Epithelial cell of proximal tubule (primary cell): ENCODE measurements at places on chromosomes 5 and 9. TPM values are rescaled to one million over a fixed set of nuclear protein-coding genes. Genes with fewer than 3 reads are reported as not detected.

DNA sequence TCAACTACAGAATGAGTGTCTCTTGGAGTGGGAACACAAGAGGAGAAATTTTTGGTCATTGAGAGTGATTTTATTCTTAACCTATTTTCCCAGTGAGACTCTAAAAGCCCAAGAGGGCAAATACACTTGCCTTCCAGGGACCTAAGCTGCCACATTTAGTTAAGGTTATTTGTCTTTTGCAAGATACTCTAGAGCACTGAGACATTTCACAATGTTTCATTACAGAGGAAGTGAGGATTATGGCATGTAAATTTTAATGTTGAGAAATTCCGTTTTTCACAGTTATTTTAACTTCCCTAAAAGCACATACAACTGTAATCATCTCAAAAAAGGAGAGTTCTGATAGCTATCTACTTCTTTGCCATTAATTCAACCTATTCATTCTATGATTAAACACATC, 38.7 kb upstream of the RAB3C start:
- DNase-seq: no peak

Gene C9
- total RNA-seq: not detected in 2 replicates

- DNase-seq: no peak
Measured at GRCh38 chr9:136665111-136665703, 2.5 kb downstream of the EGFL7 start.

Gene CNTLN
- total RNA-seq: 5.6 and 8.1 TPM in 2 replicates

Gene SCGB3A2
- not detected in 2 replicates for total RNA-seq

GRCh38 chr9:132062806-132063205, 16.9 kb downstream of the MED27 start:
- DNase-seq: no peak

Gene AIF1L
- total RNA-seq: 52.5 and 71.6 TPM in 2 replicates

GRCh38 chr5:103589357-103589756, 26.8 kb upstream of the NUDT12 start:
- no peak for DNase-seq

DNA sequence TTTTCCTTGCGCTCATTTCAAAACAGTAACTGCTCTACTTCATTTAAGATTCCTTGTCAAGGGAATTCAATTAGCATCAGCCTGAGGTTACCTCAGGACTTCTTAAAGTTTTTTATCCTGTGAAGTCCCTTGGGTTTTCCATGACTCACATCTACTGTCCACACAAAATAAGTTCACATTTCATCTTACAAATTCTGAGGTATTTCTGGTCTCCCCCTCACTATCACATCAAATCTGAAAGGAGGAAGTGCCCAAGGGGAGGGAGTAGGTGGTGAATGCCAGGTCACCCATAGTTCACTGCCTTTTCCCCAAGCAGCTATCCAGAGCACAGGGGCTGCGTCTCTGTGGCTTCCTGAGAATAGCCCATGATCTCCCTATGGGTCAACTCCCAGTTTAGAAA, 227.1 kb upstream of the NREP start:
- no peak for DNase-seq

- DNase-seq: no peak
Measured at GRCh38 chr5:115194676-115195075, 25.0 kb upstream of the TRIM36 start.

GRCh38 chr5:179312557-179313235, 32.6 kb downstream of the ADAMTS2 start:
- DNase-seq: no peak

- no peak for DNase-seq
Measured at GRCh38 chr9:33459115-33459514, 11.7 kb upstream of the AQP3 start.

- DNase-seq: no peak
Measured at GRCh38 chr9:12697719-12698118, 4.5 kb downstream of the TYRP1 start.

DNA sequence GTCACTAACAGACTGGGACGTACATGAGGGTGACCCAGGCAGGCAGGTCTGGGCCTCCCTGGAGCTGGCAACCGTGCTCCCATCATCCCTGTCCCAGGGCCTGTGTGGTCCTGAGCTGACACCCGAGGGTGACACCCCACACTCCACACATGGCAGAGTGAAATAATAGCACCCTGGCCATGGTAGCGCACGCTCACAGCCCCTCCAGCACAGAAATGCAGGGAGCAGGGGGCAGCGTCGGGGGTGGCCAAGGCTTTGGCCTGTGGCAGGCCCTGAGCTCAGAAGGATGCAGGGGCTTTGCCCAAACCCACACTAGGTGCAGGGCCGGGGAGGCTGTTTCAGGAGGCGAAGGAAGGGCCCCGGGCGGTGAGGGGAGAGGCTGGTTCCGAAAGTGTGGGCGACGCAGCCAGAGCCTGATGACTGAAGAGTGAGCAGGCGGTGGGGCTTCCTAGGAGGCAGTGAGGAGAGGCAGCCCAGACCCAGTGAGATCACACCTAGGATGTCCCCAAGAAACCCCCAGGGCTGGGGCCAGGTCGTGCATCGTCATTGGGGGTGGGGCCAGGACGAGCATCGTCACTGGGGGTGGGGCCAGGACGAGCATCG, 12.9 kb downstream of the OR2V2 start:
- DNase-seq: no peak

Gene RNF208
- 0.22 and 1.5 TPM in 2 replicates for total RNA-seq

Gene GZMA
- total RNA-seq: not detected in 2 replicates

- DNase-seq: no peak
Measured at GRCh38 chr5:150945947-150946346, 41.2 kb upstream of the ZNF300 start.

- DNase-seq: no peak
Measured at GRCh38 chr5:89377767-89378455, 494.9 kb upstream of the MEF2C start.

GRCh38 chr9:73133921-73134407, 17.7 kb upstream of the ANXA1 start:
- DNase-seq: no peak

GRCh38 chr9:134980991-134981390, 63.3 kb upstream of the FCN1 start:
- DNase-seq: no peak

DNA sequence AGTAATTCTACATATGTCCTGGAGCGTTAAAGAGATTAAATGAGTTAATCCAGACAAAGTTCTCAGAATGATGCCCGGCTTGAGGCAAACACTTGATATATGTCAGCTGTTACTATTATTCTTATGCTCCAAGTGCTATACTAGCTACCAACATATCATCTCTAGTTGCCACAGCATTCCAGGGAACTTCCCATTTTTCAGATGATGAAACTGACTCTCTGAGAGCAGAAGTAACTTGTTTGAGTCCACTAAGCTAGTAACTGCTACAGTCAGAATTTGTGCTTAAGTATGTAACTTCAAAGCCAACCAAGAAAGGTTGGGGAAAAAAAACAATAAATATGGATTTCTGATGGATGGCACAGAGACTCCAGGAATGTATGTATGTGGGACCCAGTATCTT, 98.1 kb downstream of the CDK5RAP2 start:
- no peak for DNase-seq

GRCh38 chr9:116238225-116238624, 84.6 kb downstream of the PAPPA start:
- peak; percentile 56 for DNase-seq

GRCh38 chr5:122101636-122102285, 23.7 kb upstream of the LOX start:
- no peak for DNase-seq

GRCh38 chr5:174236070-174236469, 190.6 kb downstream of the NSG2 start:
- no peak for DNase-seq

- peak; percentile 50 for DNase-seq
Measured at GRCh38 chr5:154220625-154221024, 30.1 kb downstream of the GALNT10 start.

GRCh38 chr5:59246145-59246869, 647.2 kb downstream of the PDE4D start:
- DNase-seq: no peak

GRCh38 chr5:175606409-175606808, 51.5 kb upstream of the HRH2 start:
- no peak for DNase-seq

- no peak for DNase-seq
Measured at GRCh38 chr9:109022873-109023272, 9.6 kb upstream of the CTNNAL1 start.
